ENCODE measurements at places on chromosomes 13 and 19.

DNA sequence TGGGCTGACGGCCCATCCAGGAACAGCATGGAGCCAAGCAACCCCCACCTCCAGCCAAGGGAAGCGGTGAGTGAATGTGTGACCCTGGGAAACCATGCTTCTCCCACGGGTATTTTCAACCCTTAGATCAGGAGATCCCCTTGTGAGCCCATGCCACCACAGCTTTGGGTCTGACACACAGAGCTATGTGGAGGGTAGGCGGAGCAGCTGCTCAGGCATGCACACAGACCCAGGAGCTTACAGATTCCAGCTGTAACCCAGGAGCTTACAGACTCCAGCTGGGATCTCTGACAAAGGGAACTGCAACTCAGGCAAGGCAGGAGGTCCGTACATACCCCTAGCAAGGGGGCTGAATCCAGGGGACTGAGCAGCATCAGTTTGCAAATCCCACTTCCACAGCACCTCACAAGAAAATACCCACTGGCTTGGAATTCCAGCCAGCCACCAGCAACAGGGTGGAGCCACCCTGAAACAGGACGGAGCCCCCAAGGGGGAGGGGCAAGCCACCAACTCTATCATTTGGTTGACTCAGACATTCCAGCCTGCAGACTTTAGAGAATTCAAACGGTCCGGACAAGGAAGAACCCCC is 40.8 kb upstream of the RFXAP start:
- peak; percentile 94 for DNase-seq

DNA sequence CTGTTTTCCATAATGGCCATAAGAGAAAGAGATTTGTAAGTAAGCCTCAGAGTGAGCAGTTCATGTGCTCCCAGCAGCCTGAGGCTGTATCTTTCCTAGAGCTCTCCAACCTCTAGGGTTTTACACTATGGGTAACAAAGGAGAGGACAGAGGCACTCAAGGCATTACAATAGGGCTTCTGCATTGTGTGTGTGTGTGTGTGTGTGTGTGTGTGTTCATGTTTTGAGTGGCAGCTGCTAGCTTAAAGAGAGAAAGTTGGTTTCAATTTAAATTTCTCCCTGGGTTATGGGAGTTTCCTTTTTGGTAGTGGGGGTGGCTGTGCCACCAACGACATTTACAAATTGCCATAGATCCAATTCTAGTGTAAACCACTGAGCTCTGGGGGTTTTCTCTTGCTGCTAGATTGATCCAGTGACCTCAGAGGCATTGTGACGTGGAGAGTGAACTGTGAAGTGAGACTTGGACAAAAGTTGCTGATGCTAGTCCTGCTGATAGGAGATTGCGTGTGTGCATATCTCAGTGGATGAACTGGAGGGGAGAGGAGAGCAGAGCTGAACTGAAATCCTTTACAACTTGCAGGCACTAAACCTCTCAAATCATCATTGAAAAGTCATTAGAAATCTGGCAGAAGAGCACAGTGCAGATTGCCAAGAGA is 67.2 kb upstream of the OLFM4 start:
- no peak for DNase-seq

DNA sequence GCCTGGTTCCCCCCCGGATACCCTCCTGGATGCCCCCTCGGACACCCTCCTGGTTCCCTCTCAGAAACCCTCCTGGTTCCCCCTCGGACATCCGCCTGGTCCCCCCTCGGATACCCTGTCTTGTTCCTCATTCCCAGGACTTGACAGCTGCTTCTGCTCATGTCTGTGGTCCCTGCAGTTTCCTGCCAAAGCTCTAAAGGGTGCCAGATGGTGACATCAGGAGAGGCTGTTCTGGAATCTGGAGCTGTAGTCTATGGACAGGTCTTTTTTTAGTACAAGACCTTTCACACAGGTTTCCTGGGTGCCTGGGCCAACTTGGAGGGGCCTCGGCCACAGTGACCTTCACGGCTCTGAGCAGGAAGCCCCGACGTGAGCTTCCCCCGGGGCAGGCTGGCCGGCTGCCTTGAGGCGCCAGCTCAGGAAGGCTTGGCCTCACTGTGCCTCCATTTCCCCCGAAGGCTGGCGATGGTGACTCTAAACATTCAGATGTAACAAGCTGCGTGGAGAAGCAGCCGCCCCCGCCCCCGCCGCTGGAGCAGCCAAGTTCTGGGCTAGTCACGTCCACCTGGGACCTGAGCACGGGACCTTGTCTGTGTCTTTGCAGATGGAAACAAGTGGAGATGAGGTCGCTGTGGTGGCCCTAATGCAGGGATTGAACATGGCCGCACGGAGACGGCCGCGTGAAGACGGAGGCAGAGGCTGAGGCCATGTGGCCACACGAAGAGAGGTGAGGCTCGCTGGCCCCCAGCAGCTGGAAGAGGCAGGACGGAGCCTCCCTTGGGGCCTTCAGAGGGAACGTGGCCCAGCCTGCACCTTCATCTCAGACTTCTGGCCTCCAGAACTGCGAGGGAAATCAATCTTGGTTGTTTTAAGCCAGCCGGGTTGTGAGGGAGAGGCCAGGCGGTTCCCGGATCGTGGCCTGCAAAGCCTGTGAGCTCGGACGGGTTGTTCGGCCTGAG is 12.7 kb downstream of the SGTA start:
- peak; percentile 23 for DNase-seq

DNA sequence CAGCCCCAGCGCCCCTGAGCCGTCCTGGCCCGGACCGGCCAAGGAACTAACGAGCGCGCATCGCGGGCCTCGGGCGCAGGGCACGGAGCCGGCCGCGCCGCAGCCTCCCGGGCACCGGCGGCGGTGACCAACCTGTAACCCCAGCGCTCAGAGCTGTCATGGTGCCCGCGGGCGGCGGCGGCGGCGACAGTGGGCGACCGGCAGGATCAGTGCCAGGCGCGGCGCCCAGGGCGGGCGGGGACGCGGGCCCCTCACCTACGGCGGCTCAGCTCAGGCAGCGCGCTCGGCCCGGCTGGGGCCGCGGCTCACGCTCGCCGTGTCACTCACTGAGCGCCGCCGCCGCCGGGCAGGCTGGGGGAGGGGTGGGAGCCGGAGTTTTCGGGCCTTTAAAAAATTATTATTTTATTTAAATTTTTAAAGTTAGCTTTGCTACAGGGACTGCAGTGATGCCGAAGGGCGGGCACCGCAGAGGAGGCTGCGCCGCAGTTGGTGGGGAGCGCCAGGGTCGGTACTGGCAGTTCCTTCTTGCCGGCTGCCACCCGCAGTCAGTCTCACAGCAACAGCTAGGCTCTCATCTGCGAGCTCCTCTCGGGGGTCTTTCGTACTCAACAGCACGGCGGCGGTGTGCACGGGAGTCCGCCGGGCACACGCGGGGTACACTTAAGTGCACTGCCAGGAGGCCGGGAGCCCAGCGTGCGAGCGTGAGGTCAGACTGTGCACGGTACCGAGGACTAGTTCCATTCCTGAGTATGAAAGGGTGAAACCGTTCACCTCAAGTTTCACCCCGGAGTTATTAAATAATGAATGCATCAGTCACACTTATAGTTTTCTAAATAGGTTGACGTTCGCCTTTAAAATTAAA is at the start of gene NALCN:
NALCN (minus strand) TSS at position 328 of the 862 bp plus-strand sequence. CDS start 17,382 bp downstream, outside the sequence.
- DNase-seq: no peak

DNA sequence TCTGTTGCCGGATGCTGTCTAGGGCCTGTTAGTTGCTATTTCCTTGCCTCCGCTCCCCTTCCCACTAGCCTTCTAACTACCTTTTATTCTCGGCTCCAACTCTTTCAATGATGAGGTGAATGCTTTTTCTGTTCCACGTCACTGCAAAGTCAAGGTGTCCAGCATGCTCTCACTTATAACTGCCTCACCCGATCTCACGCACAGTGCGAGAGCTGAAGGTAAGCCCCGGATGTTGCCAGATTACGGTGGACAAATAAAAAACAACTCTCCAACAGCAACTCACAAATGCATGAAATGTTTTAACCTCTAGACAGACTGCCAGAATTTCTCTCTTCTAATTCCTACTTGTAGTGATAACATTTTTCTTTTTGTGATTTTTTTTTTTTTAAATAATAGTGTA is 169.9 kb downstream of the STK24 start:
- no peak for DNase-seq

GRCh38 chr13:79688741-79689140 is 207.8 kb downstream of the NDFIP2 start:
- no peak for DNase-seq

GRCh38 chr13:35718084-35718483 is 241.6 kb upstream of the MAB21L1 start:
- DNase-seq: no peak

DNA sequence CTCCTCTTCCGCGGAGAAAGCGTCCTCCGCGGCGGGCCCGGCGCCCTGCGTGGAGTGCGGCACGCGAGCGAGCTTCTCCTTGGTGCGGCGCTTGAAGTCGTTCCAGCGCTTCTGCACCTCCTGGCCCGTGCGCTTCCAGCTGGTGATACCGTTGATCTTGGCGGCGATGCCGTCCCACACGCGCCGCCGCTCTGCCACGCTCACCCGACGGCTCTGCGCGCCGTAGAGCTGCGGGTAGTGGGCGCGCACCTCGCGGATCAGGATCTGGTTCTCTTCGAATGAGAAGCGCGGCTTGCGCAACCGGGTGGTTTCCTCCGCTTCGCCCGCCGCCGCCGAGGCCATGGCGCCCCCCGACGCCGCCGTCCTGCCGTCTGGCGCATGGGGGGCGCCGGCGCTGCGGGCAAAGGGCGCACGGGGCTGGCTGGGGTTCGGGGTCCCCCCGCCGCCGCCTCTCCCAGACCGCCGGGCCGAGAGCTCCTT is 941 bp downstream of the MYPOP start:
- peak; percentile 31 for DNase-seq

GRCh38 chr19:10173527-10173926 is 21.2 kb downstream of the DNMT1 start:
- peak; percentile 24 for DNase-seq

GRCh38 chr13:32376642-32377415 is 51.1 kb downstream of the N4BP2L1 start:
- no peak for DNase-seq

DNA sequence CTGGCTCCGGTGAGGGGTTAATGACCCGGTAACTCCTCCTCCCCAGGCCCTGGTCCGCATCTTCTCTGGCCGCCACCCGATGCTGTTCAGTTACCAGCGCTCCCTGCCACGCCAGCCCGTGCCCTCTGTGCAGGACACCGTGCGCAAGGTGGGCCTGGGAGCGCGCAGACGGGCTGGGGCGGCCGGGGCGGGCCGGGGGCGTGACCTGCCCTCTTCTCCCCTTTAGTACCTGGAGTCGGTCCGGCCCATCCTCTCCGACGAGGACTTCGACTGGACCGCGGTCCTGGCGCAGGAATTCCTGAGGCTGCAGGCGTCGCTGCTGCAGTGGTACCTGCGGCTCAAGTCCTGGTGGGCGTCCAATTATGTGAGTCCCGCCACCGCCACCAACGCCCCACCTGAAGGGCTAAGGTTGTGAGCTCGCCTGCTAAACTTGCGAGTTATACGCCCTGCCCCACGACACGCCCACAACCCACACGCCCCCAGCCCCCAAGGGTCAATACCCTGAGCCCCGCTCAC is 10.4 kb downstream of the CPT1C start:
- DNase-seq: no peak

GRCh38 chr13:110200276-110200870 is 106.6 kb downstream of the COL4A1 start:
- DNase-seq: no peak

- DNase-seq: no peak
Measured at GRCh38 chr19:9148697-9149096, 8.5 kb downstream of the ZNF317 start.

GRCh38 chr13:34587576-34587975 is 354.5 kb upstream of the NBEA start:
- peak; percentile 35 for DNase-seq

DNA sequence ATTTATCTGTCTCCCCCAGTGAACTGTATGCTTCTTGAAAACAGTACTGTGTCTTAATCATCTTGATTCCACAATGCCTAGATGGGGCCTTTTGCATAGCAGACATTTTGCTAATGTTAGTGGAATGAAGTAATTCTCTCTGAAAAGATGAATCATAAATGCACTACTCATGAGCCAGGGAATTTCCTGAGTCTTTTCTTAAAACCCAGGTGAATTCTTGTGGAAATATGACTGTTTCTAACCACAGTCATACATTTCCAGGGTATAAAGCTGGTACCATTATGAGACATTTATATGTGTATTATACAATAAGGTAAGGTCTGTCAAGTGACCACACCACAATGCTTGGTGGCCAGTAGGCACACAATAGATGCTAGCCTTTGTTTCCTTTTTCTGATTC is 5.5 kb upstream of the KCTD4 start:
- DNase-seq: peak; percentile 96
